ENCODE measurements at places on chromosomes 1 and 21.

DNA sequence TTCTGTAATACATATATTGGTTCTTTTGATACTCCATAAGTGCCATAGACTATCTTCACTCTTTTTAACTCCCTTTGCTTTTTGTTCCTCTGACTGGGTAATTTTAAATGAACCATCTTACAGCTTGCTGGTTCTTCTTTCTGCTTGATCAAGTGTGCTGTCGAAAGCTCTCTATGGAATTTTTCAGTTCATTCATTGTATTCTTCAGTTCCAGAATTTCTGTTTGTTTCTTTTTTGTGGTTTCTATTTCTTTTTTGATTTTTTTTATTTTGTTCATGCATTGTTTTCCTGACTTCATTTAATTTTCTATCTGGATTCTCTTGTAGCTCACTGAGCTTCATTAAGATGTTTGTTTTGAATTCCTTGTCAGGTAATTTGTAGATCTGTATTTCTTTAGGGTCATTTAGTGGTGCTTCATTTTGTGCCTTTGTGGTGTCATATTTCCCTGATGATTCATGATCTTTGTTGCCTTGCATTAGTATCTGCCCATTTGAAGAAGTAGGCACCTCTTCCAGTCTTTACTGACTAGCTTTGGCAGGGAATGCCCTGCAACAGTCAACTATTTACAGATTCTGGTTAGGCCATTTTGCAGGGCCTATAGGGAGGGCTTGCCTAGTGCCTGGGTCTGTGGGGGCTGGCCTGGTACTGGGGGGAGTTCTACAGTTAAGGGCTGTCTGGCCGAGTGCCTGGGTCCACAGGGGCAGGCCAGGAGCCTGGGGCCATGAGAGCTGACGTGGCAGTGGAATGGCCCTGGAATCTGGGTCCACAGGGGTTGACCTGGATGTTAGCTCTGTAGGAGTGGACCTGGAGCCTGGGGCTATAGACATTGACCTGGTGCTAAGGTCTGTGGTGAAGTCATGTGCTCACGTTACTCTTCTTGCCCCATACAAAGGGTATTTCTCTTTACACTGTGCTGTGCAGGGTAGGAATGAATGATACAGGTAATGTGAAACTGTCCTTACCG, 89.7 kb downstream of the MAGI3 start:
- no peak for DNase-seq

GRCh38 chr1:28812669-28813468, 899 bp downstream of the OPRD1 start:
- DNase-seq = peak; percentile 46

- DNase-seq = peak; percentile 63
Observed at GRCh38 chr1:223513309-223513708, 120.1 kb downstream of the CCDC185 start.

- DNase-seq = no peak
Observed at GRCh38 chr1:234631721-234632125, 21.7 kb upstream of the IRF2BP2 start.

- no peak for DNase-seq
Observed at GRCh38 chr1:41560931-41561330, 76.4 kb upstream of the EDN2 start.

GRCh38 chr1:205812271-205812877, 624 bp downstream of the SLC41A1 start:
- no peak for DNase-seq

- no peak for DNase-seq
Observed at GRCh38 chr1:189323091-189323490, 1154.6 kb downstream of the BRINP3 start.

DNA sequence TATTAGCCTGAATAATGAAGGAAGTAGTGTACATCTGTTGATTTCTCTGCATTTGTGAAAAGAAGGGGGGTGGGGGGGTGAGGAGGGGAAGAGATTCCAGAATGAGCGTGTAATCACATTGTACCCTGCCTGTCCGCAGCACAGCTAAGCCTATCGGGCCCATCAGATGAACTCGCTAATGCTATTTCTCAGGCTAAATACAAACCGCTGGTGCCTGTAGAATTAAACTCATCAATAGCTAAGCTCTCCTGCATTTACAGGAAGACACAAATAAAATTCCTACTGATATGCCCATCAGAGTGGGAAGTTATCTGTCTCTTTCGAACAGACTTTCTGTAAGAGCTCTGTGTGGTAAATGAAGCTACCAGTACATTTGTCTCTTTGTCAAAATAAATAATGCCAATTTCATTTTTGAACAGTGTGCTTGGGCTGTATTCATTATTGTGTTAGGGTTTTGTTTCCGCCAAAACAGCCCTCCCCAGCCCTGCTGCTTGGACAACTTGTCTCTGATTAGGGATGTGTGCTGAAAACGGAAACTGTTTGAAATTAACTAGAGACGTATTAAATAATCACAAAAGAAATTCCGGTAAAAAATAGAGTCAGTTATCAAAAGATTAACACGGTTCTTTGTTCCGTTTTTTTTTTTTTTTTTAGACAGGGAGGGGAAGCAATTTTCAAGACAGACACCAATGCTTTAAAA, 305.4 kb downstream of the TTLL7 start:
- no peak for DNase-seq

DNA sequence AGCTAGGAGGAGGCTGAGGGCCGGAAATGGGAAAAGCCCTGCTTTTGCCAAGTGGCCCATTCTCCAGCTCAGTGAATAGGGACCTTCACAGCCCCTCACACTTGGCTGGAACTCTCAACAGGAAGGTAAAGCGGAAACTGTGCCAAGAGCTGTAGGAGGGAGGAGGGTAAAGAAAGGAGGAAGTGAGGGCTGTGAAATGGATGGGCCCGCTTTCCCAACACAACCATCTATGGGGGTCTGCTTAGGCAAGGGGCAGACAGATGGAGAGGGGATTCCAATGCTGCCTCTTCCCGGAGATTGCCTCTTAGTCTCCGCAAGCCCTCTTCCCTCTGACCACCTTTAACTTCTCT, 5.2 kb downstream of the INKA2 start:
- no peak for DNase-seq

DNA sequence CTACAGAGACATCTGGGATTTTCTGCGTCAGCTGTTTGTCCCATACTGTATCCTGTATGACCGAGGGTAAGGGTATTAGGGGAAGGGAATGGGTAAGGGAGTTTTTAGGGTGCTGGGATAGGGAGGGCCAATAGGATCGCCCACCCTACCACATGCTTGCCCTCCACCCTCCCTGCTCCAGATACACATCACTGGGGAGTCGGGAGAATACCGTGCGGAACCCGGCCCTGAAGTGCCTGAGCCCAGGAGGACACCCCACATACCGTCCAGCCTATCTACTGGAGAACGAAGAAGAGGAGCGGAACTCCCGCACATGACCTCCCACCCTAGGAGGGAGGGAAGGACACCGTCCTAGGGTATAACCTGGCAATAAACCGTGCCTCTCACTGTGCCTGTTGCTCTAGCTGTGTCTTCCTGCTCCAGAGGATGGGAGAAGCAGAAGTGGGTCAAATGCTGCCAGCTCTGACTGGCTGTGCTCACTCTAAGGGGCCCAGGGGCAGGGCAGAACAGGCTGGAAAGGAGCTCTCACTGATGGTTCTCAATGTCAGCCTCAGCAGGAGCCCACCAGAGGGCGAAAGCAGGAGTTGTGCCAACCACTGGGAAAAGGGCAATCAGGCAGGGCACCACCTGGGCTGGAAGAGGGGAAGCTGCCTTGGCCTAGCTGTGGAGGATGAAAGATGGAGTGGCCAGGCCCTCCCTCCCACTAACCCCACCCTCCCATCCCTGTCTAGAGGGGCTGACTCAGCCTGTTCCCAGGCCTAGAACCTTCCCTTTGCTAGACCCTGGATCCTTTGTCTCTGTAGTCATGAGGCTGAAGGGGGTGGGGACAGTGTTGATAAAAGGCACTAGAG, 440 bp upstream of the LENEP start:
- DNase-seq = no peak

- DNase-seq = no peak
Observed at GRCh38 chr1:94015489-94015817, 105.5 kb downstream of the ABCA4 start.

Data from COR-L47 (cell line).